T-helper 17 cell (primary cell): ENCODE measurements at places on chromosomes 11 and 22.

DNA sequence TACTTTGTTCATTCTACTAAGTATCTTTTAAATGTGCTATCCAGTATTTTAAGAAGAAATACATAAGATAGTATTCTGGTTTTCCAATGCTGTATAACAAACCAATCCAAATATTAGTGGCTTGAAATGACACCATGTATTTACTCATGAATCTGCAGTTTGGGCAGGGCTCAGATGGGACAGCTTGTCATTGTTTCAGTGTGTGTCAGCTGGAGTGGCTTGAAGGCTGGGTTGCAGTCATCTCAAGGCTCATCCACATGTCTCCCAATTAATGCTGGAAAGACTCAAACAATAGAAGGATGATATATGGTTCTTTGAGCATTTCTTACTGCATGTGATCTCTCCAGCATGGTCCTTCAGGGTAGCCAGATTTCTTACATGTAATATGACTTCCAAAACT is 146.2 kb downstream of the ARHGAP42 start:
- H3K36me3 ChIP-seq = no peaks in the 10 kb centered on the region
- H3K4me1 ChIP-seq = no peaks in the 10 kb centered on the region
- H3K27me3 ChIP-seq = no peaks in the 10 kb centered on the region
- DNase-seq = no peak

- H3K36me3 ChIP-seq = peaks cover 27% of the 10 kb centered on the region
- peaks cover 62% of the 10 kb centered on the region for H3K4me1 ChIP-seq
- peak overlapping the region; percentile 99 for H3K4me3 ChIP-seq
- no peak for DNase-seq
- no peaks in the 10 kb centered on the region for H3K27me3 ChIP-seq
- H3K27ac ChIP-seq = peak overlapping the region; percentile 100
These were observed 5.0 kb downstream of the HSPA8 start for GRCh38 chr11:123056835-123057491.

GRCh38 chr11:70470127-70470526 is 71.8 kb downstream of the CTTN start:
- DNase-seq = no peak
- peaks cover 24% of the 10 kb centered on the region for H3K27me3 ChIP-seq
- H3K36me3 ChIP-seq = no peaks in the 10 kb centered on the region
- peaks cover 5% of the 10 kb centered on the region for H3K4me1 ChIP-seq
- H3K4me3 ChIP-seq = no peak overlapping the region
- H3K27ac ChIP-seq = no peak overlapping the region

GRCh38 chr22:27558658-27559371 is 242.7 kb downstream of the MN1 start:
- H3K4me3 ChIP-seq = no peak overlapping the region
- no peak for DNase-seq
- H3K36me3 ChIP-seq = no peaks in the 10 kb centered on the region
- H3K27ac ChIP-seq = no peak overlapping the region

DNA sequence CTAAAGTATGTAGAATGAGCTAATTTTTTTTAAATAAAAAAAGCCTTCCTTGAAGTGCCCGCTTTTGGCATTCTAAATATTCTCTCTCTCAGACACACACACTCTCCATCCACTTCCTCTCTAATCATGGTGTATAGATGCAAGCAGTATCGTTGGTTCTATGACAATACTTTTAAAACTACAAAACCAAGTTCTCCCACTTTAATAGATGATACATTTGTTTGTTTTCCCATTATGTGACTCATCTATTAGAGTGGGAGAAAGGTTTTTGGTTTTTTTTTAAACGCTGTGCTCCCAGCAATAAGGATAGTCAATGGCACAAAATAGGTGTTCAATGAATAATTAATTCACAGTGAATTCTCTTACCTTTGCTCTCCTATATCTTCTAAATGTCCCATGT is 44.6 kb downstream of the FZD4 start:
- peaks cover 19% of the 10 kb centered on the region for H3K27me3 ChIP-seq
- DNase-seq = no peak
- H3K4me1 ChIP-seq = peaks cover 2% of the 10 kb centered on the region

GRCh38 chr11:109735128-109735527 is 313.1 kb downstream of the C11orf87 start:
- no peak overlapping the region for H3K4me3 ChIP-seq
- H3K27me3 ChIP-seq = peaks cover 6% of the 10 kb centered on the region
- H3K4me1 ChIP-seq = no peaks in the 10 kb centered on the region
- H3K36me3 ChIP-seq = no peaks in the 10 kb centered on the region

GRCh38 chr11:40338739-40339138 is 1120.7 kb downstream of the LRRC4C start:
- H3K27me3 ChIP-seq = no peaks in the 10 kb centered on the region
- H3K4me1 ChIP-seq = no peaks in the 10 kb centered on the region
- DNase-seq = no peak
- no peaks in the 10 kb centered on the region for H3K36me3 ChIP-seq
- H3K4me3 ChIP-seq = no peak overlapping the region

DNA sequence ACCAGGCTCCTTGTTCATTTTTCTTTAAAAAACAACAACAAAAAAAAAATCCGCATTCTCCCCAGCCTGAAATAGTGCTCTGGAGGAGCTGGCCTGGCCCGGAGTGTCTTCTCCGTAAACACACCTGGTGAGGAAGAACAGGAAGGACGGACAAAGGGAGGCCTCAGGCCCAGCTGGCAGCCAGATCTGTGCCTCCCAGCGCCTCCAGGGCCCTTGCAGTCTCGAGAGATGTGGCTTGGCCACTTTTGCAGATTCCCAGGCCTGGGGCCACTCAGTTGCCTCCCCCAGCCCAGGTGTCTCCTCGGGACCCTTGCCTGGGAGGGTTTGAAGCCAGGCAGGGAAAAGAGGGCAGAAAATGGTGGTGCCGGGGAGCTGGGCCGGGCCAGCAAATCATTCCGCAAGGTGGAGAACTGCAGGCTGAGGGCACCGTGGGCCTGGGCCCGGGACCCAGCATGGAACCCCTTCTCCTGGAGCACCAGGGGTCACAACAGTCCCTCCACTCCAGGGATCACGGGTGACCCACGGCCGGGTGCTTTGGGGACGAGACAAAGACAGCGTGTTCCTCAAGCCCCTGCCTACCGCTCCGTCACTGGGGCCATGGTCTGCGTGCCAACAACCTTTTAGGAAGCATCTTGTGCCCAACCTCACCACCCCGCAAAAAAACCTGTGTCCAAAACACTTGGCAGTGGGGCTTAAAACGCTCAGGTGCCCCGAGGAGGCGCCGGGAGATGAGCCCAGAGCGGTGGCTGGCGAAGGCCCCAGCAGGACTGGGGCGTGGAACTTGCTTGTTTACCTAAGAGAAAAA is 67.1 kb upstream of the WNT7B start:
- H3K27me3 ChIP-seq = no peaks in the 10 kb centered on the region
- peak overlapping the region; percentile 90 for H3K4me3 ChIP-seq
- H3K36me3 ChIP-seq = no peaks in the 10 kb centered on the region
- H3K4me1 ChIP-seq = peaks cover 19% of the 10 kb centered on the region
- peak overlapping the region; percentile 85 for H3K27ac ChIP-seq
- no peak for DNase-seq

- peaks cover 21% of the 10 kb centered on the region for H3K27me3 ChIP-seq
- peak within 1 kb of the TSS; percentile 75 for H3K4me3 ChIP-seq
- H3K36me3 ChIP-seq = no peaks in the 10 kb centered on the region
- H3K27ac ChIP-seq = peak within 1 kb of the TSS; percentile 32
- DNase-seq = peak; percentile 14
- peaks cover 9% of the 10 kb centered on the region for H3K4me1 ChIP-seq
These were observed at the start of gene RHOD for GRCh38 chr11:67056267-67057204. Gene RHOD, plus strand, starts transcription at chr11:67056847. Its CDS starts 56 bp downstream, at chr11:67056903.

GRCh38 chr22:35226958-35227647 is 30.2 kb upstream of the HMGXB4 start:
- no peak overlapping the region for H3K27ac ChIP-seq
- H3K4me1 ChIP-seq = peaks cover 11% of the 10 kb centered on the region
- H3K27me3 ChIP-seq = peaks cover 55% of the 10 kb centered on the region
- no peak for DNase-seq

- DNase-seq = no peak
- peaks cover 30% of the 10 kb centered on the region for H3K27me3 ChIP-seq
- H3K4me3 ChIP-seq = no peak overlapping the region
- H3K4me1 ChIP-seq = no peaks in the 10 kb centered on the region
- H3K27ac ChIP-seq = no peak overlapping the region
These were observed 81.6 kb downstream of the TEAD1 start for GRCh38 chr11:12755510-12756453.

DNA sequence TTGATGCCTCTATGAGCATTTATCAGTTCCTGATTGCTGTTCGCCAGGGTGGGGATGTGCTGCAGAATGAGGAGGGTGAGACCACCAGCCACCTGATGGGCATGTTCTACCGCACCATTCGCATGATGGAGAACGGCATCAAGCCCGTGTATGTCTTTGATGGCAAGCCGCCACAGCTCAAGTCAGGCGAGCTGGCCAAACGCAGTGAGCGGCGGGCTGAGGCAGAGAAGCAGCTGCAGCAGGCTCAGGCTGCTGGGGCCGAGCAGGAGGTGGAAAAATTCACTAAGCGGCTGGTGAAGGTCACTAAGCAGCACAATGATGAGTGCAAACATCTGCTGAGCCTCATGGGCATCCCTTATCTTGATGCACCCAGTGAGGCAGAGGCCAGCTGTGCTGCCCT is 2.7 kb downstream of the FEN1 start:
- H3K27me3 ChIP-seq = no peaks in the 10 kb centered on the region
- H3K27ac ChIP-seq = no peak overlapping the region
- H3K36me3 ChIP-seq = no peaks in the 10 kb centered on the region
- H3K4me3 ChIP-seq = no peak overlapping the region
- DNase-seq = no peak

- H3K4me3 ChIP-seq = peak overlapping the region; percentile 76
- DNase-seq = no peak
- H3K36me3 ChIP-seq = peaks cover 3% of the 10 kb centered on the region
- H3K27ac ChIP-seq = peak overlapping the region; percentile 70
- peaks cover 43% of the 10 kb centered on the region for H3K4me1 ChIP-seq
- no peaks in the 10 kb centered on the region for H3K27me3 ChIP-seq
These were observed 21.3 kb downstream of the PHF21A start for GRCh38 chr11:46099963-46100316.

DNA sequence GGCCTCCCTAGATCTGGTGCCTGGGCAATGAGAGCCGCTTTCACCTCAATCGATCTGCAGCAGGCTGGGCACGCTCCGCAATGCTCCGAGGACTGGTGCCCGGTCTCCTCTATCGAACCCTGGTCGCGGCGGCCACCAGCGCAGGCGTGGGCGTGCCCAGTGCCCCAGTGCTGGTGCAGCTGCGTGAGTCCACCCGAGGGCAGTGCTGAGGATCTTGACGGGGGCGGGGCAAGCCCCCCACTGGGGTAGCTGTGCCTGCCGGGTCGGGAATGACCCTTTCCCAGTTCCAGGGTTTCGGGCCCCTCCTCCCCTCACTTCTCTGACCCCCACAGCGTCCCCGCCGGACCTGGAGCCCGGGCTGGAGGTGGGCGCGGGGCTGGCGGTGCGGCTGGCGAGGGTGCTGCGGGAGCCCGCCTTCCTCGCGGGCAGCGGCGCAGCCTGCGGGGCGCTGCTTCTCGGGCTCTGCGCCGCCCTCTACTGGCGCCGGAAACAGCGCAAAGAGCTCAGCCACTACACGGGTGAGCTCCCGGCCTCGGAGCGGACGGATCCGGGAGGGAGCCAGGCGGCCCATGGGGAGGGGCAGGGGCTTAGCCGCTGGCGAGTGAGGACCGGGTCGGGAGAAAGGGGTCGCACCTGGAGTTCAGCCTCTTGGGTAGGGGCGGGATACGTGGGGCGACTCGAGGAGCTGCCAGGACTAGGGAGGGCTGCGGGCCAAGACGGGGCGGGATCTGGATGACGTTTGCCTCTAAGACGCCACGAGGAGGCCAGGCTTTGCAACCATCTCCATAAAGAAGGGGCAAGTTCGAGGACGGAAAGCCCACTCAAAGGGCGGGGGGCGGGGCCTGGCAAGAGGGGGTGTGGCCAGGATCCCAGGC is 10.9 kb downstream of the ROBO3 start:
- peak overlapping the region; percentile 49 for H3K27ac ChIP-seq
- H3K27me3 ChIP-seq = peaks cover 41% of the 10 kb centered on the region
- H3K36me3 ChIP-seq = peaks cover 2% of the 10 kb centered on the region
- peaks cover 16% of the 10 kb centered on the region for H3K4me1 ChIP-seq
- DNase-seq = peak; percentile 60

DNA sequence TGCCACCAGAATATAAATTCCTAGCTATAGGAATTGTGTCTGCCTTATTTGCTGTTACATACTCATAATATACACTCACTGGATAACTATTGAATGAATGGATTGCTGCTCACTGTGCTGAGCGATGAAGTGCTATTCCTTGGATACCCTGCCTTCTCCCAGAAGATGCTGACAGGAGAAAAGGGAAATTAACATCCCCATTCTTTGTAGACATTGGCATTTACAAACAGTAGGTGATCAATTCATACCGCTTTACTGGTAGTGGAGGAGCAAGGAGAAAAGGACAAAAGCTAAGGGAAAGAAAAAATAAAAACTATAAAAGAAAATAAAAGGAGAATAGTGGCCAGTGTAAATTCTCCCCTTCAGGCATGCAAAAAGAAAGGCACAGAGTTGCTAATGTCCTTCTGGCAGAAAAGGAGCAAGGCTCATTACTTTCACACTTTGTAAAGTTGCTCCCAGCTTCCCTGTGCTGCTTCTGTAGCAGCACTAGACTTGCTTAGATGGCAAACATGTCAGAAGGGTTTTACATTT is 183.0 kb downstream of the LUZP2 start:
- no peak for DNase-seq
- no peaks in the 10 kb centered on the region for H3K27me3 ChIP-seq
- H3K36me3 ChIP-seq = no peaks in the 10 kb centered on the region
- H3K27ac ChIP-seq = no peak overlapping the region
- no peaks in the 10 kb centered on the region for H3K4me1 ChIP-seq
- no peak overlapping the region for H3K4me3 ChIP-seq

DNA sequence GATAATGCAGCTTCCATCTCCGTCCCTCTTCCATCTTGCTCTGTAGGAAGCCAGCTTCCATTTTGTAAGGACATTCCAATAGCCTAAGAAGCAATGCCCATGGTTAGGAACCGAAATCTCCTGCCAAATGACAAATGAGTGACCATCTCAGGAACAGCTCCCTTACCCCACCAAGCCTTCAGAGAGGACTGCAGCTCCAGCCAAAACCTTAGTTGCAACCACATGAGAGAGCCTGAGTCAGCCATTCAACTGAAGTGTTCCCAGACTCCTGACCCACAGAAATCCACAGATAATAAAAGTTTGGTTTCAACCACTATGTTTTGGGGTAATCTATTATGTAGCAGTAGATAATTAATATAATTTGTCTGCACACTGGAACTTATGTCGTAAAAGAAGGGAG is 51.7 kb upstream of the LDLRAD3 start:
- H3K36me3 ChIP-seq = no peaks in the 10 kb centered on the region
- H3K27ac ChIP-seq = no peak overlapping the region
- H3K27me3 ChIP-seq = peaks cover 33% of the 10 kb centered on the region
- DNase-seq = no peak
- H3K4me3 ChIP-seq = no peak overlapping the region

DNA sequence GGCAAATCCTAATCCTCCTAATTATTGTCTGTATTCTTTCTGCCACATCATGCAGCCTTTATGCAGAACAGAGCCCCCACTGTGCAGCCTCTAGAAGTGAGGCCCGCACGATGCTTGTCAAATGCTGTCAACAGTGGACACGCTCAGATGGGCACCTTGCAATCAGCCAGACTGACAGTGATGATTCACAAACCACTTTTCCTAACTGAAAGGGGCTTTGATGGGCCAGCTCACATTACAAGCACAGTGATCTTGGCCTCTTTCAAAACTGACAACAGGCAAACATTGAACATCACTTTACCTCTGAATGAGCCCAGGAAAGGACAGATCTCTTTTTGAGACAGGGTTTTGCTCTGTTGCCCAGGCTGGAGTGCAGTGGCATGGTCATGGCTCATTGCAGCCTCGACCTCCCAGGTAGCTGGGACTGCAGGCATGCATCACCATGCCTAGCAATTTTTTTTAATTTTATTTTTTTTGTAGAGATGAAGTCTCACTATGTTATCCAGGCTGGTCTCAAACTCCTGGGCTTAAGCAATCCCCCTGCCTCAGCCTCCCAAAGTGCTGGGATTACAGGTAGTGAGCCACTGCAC is 18.0 kb upstream of the E2F8 start:
- peaks cover 2% of the 10 kb centered on the region for H3K4me1 ChIP-seq
- DNase-seq = no peak
- peaks cover 3% of the 10 kb centered on the region for H3K36me3 ChIP-seq
- H3K27me3 ChIP-seq = peaks cover 17% of the 10 kb centered on the region
- no peak overlapping the region for H3K4me3 ChIP-seq
